SJSA1 (cell line): ENCODE measurements at places on chromosomes 2 and 18. TPM values are rescaled to one million over a fixed set of nuclear protein-coding genes. Genes with fewer than 3 reads are reported as not detected.

DNA sequence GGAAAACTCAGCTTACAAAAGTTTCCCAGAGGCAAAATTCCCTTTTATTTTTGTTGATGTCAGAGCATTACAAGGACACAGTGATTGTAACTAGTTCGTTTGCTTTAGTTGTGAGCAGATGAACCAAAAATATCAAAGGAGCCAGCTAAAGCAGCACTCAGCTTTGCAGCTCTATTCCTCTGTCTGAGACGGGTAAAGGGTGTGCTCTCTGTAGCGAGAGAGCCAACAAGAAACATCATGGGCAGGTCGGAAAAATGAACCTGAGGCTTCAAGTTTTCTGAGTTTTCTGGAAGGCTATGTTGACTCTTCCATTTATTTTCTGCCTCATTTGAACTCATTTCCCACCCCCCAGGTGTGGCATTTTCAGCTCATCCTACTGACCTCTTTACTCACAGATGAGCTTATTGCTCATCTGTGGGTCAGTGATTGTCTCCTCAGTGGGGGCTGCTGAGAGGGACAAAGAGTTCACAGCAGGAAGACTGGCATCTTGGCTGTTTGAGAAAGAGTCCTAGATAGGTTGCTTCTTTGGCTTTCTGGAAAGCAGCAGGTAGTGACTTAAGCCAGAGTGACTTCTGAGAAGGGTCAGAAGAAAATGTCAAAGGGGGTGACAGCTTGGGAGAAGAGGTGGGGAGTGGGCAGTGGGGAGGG is 66.6 kb upstream of the EPC2 start:
- DNase-seq, result no peak
- H3K4me3 ChIP-seq, result no peak overlapping the region
- no peaks in the 10 kb centered on the region for H3K27me3 ChIP-seq
- H3K4me1 ChIP-seq, result peaks cover 4% of the 10 kb centered on the region; the same call in 1 of the 2 replicates

FHOD3 gene
- 0.53 TPM in 1 of 2 replicates, not detected in the other for total RNA-seq

DNA sequence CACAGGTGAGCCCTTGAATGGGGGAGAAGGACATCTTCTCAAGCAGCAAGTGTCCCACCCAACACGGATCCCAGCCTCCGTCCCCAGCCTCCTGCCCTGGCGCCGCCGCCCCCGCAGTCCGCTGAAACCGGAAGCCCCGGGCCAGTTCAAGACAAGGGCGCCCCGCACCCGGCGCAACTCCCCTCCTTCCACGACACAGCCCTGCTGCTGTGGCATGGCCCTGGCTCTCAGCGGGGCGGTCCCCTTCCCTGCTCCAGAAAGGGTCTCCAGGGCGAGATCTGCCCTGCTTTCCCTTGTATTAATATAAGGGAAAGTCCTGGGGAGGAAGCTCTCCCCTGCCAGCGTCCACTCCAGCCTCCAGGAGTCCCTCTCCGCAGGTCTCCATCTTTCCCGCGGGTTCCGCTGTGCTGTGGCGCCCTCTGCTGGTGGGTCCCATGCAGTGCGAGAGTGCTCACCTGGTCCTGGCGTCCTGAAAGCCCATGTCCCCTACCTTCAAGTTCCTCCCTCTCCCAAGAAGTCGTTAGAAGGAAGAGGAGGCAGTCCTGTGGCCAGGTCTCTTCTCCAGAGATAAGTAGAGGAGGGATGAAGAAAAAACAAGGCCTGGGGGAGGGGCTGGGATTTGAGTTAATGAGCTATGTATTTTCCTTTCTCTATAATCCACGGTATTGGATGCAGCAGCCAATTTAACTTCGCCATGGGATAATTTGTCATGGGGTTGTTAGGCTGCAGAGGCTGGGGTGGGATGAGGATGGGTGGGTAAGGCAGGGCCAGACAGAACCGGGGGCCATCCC is 176.0 kb downstream of the SMAD2 start:
- H3K27me3 ChIP-seq, result no peaks in the 10 kb centered on the region
- H3K27ac ChIP-seq, result no peak overlapping the region
- DNase-seq, result no peak
- H3K4me3 ChIP-seq, result no peak overlapping the region

GRCh38 chr18:54843314-54843713 is 15.0 kb downstream of the RAB27B start:
- H3K27ac ChIP-seq, result no peak overlapping the region
- H3K4me1 ChIP-seq, result peaks cover 7% of the 10 kb centered on the region
- H3K36me3 ChIP-seq, result no peaks in the 10 kb centered on the region
- H3K4me3 ChIP-seq, result no peak overlapping the region
- no peak for DNase-seq

DNA sequence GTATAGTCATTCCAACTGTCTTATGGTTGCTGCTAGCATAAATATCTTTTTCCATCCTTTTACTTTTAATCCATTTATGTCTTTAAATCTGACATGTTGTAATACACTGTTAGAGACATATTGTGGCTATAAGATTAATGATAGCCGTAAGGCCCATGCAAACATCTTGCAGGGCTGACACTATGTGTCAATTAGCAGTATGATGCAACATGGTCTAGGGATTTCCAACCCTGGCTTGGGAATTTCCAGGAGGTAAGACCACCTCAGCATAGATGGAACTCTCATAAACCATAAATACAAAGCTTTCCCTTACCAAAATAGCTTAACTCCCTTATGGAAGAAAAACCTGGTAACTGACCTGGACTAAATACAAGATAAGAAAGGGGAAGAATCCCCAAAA is 16.5 kb downstream of the SCLY start:
- no peak for DNase-seq
- H3K27me3 ChIP-seq, result no peaks in the 10 kb centered on the region
- H3K36me3 ChIP-seq, result peaks cover 15% of the 10 kb centered on the region
- H3K4me3 ChIP-seq, result no peak overlapping the region
- H3K4me1 ChIP-seq, result no peaks in the 10 kb centered on the region

DNA sequence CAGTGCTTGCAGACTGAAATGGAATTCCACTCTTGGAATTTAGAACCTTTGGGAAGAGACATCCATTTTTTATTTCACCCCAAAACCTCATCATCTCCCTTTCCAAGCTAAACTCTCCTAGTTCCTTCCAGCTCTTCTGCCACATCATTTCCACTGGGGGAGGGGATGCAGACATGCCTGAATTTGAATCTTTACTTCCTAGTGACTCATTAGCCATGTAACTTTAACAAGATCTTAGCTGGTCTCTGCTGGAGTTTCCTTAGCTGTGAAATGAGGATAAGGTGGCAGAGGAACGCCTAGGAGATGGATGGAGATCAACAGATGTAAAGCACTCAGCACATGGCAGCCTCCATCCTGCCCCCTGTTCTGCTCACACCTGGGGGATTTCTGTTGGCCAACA is 266.8 kb downstream of the EN1 start:
- H3K27me3 ChIP-seq, result no peaks in the 10 kb centered on the region
- no peaks in the 10 kb centered on the region for H3K4me1 ChIP-seq
- no peak for DNase-seq
- no peak overlapping the region for H3K27ac ChIP-seq

DNA sequence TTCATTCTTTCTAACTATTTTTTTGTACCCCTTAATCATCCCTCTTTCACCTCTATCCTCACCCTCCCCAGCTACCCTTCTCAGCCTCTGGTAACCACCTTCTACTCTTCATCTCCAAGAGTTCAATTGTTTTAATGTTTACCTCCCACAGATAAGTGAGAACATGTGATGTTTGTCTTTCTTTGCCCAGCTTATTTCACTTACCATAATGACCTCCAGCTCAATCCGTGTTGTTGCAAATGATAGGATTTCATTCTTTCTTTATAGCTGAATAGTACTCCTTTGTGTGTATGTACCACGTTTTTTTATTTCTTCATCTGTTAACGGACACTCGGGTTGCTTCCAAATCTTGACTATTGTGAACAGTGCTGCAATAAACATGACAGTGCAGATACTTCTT is 22.1 kb upstream of the TMEM37 start:
- H3K36me3 ChIP-seq, result no peaks in the 10 kb centered on the region
- H3K4me3 ChIP-seq, result no peak overlapping the region
- no peak overlapping the region for H3K27ac ChIP-seq
- no peaks in the 10 kb centered on the region for H3K4me1 ChIP-seq

ALPI gene
- total RNA-seq, result not detected in 2 replicates
